Fibroblast of the aortic adventitia (primary cell): ENCODE measurements at places on chromosomes 7 and 10. TPM values are rescaled to one million over a fixed set of nuclear protein-coding genes. Genes with fewer than 3 reads are reported as not detected.

- DNase-seq: peak; percentile 57
These were observed 5.4 kb downstream of the PSD start for GRCh38 chr10:102413053-102413705.

- peak; percentile 43 for DNase-seq
These were observed 2.0 kb downstream of the FLNC start for GRCh38 chr7:128831994-128832879.

- peak; percentile 42 for DNase-seq
These were observed at the start of gene CCNY for GRCh38 chr10:35336084-35336831. CCNY (plus strand) TSS chr10:35336509; CDS start chr10:35337054, 545 bp downstream.

- no peak for DNase-seq
These were observed 78.3 kb upstream of the TMEM72 start for GRCh38 chr10:44832595-44833390.

DNA sequence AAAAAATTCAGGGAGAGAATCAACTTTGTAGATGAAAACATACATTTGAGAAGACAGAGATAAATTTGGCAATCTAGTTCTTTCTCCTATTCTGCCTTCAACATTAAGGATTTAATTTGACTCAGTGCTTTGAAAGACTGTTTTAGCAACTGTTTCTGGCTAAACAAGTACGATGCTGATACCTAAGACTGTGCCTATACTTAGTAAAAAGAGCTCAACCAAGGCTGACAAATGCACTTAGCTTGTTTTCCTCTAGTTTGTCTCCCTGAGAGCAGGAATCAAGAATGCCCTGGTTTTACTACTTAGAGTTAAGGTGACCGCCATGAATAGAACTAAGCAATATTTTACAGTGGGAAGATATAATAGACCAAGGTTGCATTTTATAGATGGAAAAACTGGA lies 49.5 kb downstream of the NRP1 start:
- DNase-seq: no peak

GRCh38 chr7:7529328-7529727 lies 6.3 kb downstream of the COL28A1 start:
- no peak for DNase-seq

DNA sequence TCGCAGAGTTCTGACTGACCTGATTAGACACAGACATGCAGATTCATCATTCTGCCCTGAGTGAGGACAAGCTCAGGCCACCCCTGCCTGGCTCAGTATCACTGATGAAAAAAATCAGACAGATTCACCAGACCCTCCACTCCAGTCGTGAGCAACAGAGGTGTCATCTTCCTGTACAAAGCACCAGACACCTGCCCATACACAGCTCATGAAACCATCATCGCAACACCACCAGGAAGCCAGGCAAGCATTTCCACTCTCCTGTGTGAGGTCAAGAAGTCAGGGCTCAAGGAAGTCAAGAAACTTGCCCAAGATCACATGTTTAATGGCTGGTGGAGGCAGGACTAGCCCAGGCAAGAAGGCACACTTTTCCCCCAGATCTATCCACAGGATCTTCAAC lies 163.0 kb downstream of the CALN1 start:
- DNase-seq: no peak

DNA sequence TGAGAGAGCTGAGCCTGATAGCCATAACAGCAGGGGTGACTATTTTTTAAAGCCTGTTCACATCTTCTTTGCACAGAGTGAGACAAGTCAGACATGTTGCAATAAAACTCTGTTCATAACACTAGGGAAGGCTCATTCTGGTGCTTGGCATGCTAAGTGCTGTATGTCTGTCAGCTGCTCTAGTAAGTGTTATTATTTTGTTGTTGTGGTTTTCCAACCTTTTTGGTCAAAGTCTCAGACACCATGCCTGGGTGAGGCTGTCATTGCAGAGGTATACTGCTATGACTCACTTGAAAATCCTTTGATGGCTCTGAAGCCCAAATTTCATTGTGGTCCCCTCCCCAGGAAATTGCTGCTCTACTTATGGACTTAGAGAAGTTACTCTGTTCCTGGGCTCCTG lies 129.7 kb downstream of the ADRA2A start:
- DNase-seq: no peak

DNA sequence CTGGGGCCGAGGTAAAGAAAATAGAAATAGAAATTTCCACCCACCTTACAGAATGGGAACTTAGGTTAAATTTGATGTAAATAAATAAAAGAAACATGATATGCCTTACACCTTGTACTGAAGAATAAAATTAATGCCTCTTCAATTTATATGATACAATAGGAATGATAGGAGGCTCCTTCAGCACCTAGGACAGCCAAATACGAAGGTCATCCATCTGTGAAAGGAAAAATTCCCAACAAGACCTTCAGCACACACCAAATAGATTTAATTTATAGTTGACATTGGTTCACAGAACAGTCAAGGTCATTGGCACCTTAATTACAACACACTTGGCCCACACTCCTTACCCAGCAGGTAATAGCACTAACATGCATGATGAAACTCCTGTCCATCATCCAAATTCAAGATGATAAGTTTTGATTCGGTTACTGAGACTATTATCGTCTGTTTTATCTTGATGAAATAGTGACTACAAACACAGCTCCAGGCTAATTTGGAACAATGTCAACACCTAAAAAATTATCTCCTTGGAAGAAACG lies 250.9 kb downstream of the SNX13 start:
- DNase-seq: peak; percentile 26

- no peak for DNase-seq
These were observed 69.2 kb upstream of the SP4 start for GRCh38 chr7:21358648-21359047.

DNA sequence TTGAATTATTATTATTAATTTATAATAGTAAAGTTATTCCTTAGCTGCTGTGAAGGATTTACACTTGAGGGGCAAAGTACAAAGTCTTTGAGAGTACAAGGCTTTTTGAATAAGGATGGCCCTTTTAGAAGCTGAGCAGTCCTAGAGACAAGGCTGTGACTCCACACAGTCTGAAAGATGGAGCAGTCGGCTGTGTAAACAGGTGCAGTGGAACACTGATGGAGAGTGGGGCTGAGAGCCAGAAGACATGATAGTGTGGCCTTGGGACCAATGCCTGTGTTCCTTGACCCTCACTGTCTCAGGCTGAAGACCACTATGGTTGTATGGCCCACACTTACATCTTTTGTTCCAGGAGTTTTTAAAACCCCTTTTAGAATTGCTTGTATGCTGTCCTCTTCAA lies 311.2 kb upstream of the PHF14 start:
- DNase-seq: no peak

- no peak for DNase-seq
These were observed 73.5 kb downstream of the CTNNA3 start for GRCh38 chr10:67622511-67622910.

DNA sequence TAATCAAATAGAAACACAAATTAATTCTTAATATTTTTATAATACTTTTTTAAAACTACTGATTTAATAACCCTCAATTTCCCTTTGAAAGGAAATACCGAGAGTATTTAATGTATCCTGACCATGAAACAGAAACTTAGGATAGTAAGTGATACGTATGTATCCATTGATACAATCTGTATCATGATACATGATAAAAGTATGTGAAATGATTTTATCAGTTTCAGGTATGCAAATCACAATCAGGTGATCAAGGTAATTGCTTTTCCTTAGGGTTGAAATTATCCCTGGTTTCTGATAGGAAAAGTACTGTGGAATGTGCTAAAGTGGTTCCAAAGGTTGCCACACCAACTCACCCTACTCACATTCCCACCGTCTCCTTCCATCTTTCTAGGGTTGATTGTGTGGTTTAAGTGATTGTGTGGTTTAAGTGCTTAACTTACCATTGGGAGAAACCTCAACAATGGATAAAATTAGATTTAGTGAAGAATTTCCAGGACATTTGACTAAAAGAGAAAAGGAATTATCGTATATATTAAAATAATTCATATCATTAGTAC lies 138.3 kb downstream of the LRRN3 start:
- DNase-seq: no peak

DNA sequence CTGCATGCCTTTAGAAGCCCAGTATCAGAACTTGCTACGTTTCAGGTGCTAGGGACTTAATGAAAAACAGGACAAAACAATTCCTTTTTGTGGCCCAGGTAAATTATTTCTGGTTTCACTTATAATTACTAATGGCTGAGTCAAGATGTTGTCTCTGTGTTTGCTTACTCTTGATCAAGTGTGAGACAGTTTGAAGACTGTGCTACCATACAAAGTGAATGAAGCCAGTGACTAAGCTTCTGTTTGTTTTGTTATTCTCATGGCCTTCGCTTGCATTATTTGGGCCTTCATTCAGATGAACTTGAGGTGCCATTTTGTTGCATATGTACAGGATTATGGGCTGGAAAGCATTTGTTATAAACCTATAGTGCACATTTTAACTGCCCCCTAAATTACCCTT lies 17.9 kb downstream of the SMNDC1 start:
- DNase-seq: no peak

GRCh38 chr7:107931740-107932515 lies 40.9 kb downstream of the DLD start:
- DNase-seq: no peak

DNA sequence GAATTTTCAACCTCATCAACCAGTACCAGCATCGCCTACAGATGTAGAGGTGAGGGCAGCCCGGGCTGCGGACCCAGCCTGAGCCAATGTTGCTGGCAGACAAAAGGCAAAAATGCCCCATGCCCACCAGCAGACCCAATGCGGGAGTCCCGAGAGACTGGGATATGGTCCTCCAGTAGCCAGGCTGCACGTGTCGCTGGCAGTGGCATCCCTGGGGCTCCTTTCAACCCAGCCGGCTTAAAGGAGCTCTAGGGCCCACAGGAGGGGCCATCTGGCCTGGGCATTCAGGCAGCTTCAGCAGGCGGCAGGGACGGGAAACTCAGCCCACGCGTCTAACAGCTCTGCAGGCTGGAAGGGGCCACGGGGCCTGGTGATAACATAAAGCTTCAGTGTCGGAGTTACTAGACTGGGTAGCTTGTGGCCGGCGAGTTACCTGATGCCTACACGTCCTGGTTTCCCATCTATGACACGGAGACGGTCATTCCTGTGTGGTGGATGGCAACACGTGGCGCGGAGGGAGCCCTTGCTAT lies 70.7 kb downstream of the PROSER2 start:
- DNase-seq: no peak

GRCh38 chr7:154564676-154565075 lies 438.2 kb downstream of the PAXIP1 start:
- no peak for DNase-seq

DNA sequence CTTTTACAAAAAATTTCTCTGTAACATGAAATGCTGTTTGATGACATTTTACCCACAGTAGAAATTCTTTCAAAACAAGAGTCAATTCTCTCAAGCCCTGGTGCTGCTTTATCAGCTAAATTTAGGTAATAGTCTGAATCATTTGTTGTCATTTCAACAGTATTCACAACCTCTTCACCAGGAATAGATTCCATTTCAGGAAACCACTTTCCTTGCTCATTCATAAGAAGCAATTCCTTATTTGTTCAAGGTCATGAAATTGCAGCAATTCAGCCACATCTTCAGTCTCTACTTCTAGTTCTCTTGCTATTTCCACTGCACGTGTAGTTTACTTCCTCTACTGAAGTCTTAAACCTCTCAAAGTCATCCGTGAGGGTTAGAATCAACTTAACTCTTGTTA lies 14.1 kb downstream of the STAG3 start:
- DNase-seq: peak; percentile 66

DNA sequence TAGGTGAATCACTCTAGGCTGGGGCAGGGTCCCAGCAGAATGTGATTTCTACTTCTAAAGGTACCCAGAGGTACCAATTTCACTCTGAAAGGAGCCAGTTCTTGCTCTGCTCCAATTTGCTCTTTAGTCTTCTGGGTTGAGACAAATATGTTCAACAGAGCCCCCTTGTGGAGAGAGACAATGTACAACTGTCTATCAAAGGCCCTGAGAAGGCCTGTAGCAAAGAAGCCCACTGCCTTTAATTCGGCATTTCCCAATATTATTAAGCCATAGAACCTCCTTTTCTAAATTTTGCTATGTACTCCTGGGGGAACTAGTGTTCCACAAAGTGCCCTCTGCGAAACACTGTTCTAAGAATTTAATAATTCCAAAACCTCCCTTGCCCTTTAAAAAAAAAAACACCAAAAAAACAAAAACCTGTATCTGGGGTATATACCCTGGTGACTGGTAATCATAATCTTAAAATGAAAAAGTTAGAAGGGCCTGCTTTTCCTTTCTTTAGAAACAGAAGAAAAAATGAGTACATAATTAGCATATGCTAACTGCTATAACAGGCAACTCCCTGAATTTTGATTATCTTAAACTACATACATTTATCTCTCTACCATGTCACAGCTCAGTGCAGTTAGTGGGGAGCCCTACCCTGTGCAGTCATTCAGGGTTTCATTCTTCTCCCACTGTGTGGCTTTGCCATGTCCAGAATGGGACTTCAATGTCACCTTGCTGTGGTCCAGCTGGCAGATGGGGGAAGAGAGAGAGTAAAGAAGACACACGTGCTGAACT lies 160.9 kb upstream of the BMPER start:
- no peak for DNase-seq

DNA sequence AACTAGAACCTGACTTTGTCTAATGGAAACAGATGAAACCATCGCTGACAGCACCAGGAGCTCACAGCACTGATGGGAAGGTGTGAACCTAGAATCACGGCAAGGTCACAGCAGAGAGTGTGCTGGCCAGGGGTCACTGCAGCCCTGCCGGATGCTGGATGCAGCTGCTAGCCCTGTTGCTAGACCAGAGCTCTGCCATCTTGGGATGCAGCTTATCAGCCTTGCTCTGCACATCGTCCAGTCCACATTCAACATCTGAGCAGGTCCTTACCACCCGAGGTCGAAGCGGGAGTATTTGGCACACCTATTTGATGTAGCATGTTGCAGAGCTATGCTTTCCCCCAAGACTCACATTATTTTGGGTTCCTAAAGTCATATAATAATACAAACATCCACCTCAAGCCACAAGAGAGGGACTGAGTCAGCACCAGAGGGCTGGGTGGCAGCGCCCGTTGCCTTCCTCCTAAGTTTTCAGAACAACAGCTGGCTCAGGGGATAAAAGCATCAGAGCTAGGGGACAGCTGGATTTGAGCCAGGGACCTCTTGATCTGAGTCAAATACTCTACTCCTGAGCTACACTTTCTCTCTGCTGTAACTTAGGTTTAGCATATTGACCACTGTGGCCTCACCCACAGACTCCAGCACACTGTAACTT lies 135.3 kb downstream of the ZNF467 start:
- no peak for DNase-seq

Gene OPALIN
- total RNA-seq: not detected in 2 replicates

Gene CYP2C9
- not detected in 2 replicates for total RNA-seq

Gene HYAL4
- not detected in 2 replicates for total RNA-seq

Gene TMEM106B
- 50.2 and 146 TPM in 2 replicates for total RNA-seq

Gene PCGF5
- 18.2 and 44.8 TPM in 2 replicates for total RNA-seq

Gene LRRC18
- not detected in 2 replicates for total RNA-seq

Gene ZNF503
- 21.7 and 29.8 TPM in 2 replicates for total RNA-seq

Gene NUTM2D
- 0.82 and 2.6 TPM in 2 replicates for total RNA-seq

Gene H2BK1
- not detected in 2 replicates for total RNA-seq
